ENCODE measurements at places on chromosomes 6 and 20. TPM values are rescaled to one million over a fixed set of nuclear protein-coding genes. Genes with fewer than 3 reads are reported as not detected.

- no peak overlapping the region for H3K27ac ChIP-seq
- H3K4me1 ChIP-seq: no peaks in the 10 kb centered on the region
- H3K4me3 ChIP-seq: no peak overlapping the region
- DNase-seq: no peak
- peaks cover 5% of the 10 kb centered on the region for H3K36me3 ChIP-seq
Observed at GRCh38 chr6:147793871-147794643, 285.6 kb downstream of the SAMD5 start.

DNA sequence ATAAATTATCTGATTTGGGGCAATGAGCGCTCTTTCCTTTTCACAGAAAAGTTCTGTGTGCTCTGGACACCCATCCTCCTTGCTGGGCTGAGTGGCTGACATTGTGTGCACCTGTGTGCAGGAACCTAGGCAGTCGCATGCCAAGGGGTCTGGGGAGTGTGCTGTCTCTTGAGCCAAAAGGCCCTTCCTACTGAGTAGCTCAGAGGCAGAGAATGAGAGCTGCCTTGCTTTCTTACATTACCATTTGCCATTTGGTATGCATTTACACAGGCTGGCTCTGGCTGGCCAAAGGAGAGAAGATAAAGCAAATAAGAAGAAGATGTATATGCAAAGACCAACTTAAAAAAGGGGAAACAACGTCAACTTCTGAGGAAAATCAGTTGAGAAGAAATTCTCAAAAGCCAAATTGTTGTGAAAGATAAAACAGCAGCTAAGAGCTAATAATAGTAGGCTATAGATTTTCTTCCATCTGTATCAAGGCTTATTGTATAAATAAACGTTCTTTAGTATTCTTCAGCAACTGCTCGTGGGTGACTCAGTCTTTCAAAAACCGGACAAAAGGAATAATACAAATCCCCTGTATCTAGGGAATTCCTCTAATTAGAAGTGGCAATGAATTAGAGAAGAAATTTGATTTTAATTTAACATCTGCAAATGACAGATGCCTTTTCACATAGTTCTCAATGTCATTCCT is 121.9 kb downstream of the INSM1 start:
- H3K4me3 ChIP-seq: no peak overlapping the region
- no peaks in the 10 kb centered on the region for H3K27me3 ChIP-seq
- no peaks in the 10 kb centered on the region for H3K4me1 ChIP-seq

GRCh38 chr20:57704245-57704644 is 5.6 kb downstream of the PMEPA1 start:
- no peak overlapping the region for H3K27ac ChIP-seq
- H3K4me3 ChIP-seq: no peak overlapping the region
- H3K4me1 ChIP-seq: peaks cover 21% of the 10 kb centered on the region
- H3K36me3 ChIP-seq: no peaks in the 10 kb centered on the region

DNA sequence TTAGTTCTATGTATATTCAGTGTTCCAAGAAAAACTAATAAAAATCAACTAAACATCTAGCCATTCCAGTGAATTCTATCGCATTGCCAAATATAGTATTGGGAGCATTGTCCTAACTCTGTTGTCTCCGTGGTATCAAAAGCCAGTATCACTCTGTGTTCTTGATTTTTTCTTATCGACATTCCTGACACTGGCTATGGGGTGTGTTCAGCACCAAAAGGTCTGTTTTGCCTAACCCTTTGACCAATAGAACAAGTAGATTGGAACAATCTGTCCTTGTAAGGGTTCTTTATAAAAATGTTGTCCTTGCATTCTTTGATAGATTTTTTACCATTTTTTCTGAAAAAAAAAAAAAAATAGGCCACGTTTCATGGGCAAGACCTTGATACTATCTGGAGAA is 161.5 kb downstream of the TSHZ2 start:
- H3K27me3 ChIP-seq: peaks cover 4% of the 10 kb centered on the region
- peaks cover 2% of the 10 kb centered on the region for H3K36me3 ChIP-seq
- peaks cover 21% of the 10 kb centered on the region for H3K4me1 ChIP-seq

DNA sequence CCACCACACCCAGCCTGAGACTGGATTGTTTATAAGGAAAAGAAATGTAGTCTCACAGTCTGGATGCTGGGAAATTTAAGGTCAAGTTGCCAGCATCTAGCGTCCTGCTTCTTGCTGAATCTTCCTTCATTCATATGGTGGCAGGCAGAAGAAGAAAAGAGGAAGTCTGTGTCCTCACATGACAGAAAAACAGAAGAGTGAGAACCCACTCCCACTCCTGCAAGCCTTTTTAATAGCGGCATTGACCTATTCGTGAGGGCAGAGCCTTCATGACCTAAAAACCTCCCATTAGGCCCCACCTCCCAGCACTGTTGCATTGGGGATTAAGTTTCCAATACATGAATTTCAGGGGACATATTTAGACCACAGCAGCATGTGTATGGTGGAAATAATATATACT is 160.8 kb upstream of the BMP2 start:
- H3K4me3 ChIP-seq: no peak overlapping the region
- H3K27ac ChIP-seq: no peak overlapping the region
- H3K27me3 ChIP-seq: peaks cover 7% of the 10 kb centered on the region
- no peak for DNase-seq

The SUN5 gene
- not detected for total RNA-seq

The SRSF12 gene
- total RNA-seq: 12.4 TPM

The MYL9 gene
- total RNA-seq: 248 TPM

The BEND3 gene
- 10.4 TPM for total RNA-seq

The NOX3 gene
- not detected for total RNA-seq

The WFDC12 gene
- not detected for total RNA-seq

The IP6K3 gene
- total RNA-seq: 0.16 TPM

The RFX6 gene
- total RNA-seq: 3.8 TPM
